ENCODE measurements at places on chromosomes 7 and 10.

DNA sequence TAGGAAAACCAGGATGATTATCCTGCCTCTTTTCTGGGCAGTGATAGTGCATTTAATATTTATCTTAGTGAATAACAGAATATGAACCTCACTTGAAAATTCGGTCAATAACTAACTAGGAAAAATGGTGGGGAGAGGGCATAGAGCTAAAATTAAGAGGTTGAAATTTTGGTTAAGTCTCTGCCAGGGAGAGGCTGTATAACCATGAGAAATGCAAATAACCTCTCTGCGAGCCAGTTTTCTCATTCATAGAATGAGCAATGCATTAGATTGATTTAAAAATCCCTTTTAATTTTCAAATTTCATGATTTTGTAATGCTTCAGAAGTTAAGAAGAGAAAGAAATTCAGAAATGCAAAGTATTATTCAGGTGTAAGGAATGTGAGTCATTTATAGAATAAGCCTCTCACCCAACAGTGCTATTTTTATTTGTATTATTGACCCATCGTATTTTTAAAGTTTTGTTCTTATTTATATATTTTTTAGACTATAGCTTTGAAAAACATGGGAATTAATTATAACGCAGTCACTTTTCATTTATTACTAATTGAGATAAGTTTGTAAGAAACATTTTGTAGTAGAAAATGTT, 104.7 kb downstream of the PHF14 start:
- DNase-seq: no peak

DNA sequence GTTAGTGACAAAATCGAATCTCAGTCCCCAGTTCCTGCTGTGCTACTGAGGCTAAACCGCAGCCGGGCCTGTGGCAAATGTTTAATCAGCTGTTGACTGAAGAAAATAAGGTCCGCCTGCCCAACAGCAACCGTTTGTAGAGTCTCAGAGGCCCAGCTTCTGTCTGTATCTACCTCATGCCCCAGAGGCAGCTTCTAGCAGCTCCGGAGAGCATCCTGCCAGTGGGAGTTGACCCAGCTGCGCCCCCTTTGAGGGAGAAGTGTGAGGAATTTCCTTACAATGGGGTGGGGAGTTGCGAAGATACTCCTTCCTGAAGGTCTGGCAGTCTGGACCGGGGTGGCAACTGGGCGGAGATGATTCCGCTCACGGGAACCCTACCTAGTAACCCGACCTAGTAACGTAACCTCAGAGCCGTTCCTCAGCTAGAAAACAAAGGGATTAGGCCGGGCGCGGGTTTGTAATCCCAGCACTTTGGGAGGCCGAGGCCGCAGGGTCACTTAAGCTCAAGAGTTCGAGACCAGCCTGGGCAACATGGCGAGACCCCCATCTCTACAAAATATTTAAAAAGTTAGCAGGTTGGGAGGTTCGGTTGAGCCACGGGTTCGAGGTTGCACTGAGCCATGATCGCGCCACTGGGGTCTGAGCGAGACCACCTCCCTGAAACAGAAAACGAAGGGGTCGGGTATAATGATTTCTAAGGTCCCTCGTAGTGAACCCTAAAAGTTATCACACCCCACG, 846 bp upstream of the ZNF775 start:
- no peak for DNase-seq

DNA sequence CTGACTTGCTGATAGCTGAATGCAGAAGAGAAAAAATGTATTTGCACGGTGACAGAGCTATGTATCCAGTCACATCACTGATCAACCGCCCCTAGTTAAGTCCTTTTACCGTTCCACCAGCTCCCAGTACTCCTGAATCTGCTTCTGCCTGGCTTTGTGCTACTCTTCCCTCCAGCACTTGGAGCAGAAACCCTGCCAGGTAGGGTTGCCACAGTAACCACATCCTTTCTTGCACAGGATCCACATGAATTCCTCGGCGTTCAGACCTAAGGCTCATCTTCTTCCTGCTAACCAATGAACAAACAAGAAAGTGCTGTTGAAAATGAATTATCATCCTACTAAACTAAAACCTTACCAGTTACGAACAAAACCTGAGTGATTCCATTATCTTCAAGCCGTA, 52.0 kb upstream of the KCTD7 start:
- DNase-seq: no peak

GRCh38 chr7:105402221-105403095, 13.7 kb upstream of the SRPK2 start:
- DNase-seq: no peak

GRCh38 chr7:100346921-100347320, 11.0 kb upstream of the PILRB start:
- no peak for DNase-seq
